CD4-positive, alpha-beta memory T cell (primary cell): ENCODE measurements at places on chromosomes 1 and 21.

DNA sequence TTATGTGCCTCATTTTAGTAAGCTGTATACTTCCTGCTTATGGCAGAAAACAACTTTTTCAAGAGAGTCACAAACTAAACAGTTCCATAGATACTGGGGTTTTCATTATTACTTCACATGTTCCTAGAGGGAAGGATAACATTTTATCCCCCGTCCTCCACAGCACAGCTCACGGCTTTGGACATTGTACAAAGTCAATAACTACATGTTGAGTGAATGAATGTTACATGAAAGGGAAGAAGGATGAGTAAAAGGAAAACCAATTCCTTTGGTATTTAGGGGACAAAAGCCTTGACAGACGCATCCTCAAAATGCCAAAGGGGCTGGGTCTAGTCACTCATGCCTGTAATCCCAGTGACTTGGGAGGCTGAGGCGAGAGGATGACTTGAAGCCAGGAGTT lies 14.8 kb downstream of the PI4KB start:
- DNase-seq = no peak

GRCh38 chr1:212475151-212475550 lies 42.4 kb downstream of the NENF start:
- no peak for DNase-seq

- DNase-seq = no peak
Measured at GRCh38 chr1:233355841-233356704, 28.5 kb downstream of the MAP3K21 start.

GRCh38 chr1:21331752-21332478 lies 41.7 kb upstream of the ECE1 start:
- no peak for DNase-seq

GRCh38 chr1:46537651-46538050 lies 13.8 kb downstream of the KNCN start:
- DNase-seq = no peak

GRCh38 chr1:199472018-199472417 lies 555.5 kb upstream of the NR5A2 start:
- no peak for DNase-seq
